ENCODE measurements at places on chromosomes 16 and 17.

DNA sequence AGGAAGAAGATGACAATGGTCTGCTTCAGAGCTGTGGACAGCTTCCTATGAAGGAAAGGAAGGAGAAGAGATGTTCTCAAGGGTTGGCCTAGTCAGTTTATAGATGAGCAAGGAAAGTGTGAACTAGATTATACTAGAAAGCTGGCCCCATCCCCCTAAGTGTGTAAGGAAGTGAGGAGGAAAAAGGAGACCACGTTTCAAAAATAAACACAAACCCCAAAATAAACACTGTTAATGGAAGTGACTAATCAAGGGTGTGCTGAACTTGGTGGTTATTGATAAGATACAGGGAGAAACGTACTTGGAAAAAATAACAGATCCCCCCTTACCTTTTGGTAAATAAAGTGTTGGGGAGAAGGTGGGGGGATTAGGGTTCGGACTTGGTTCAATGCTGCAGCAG, 267.1 kb downstream of the SOX9 start:
- no peak for DNase-seq

DNA sequence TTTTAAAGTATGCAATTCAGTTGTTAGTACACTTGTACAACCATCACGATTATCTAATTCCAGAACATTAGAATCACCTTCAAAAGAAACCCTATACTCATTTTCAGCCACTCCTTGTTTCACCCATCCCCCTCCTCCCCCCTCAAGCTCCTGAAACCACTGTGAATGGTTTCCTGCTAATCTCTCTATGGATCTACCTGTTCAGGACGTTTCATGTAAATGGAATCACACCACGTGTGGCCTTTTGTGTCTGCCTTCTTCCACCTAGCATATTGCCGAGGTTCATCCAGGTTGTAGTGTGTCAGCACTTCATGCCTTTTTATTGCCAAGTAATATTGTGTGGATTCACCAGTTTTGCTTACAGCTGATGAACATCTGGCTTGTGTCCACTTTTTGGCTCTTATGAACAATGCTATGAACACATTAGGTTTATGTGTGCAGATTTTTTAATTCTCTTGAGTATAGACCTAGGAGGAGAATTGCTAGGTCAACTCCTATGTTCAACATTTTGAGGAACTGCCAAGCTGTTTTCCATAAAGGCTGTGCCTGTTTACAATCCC, 17.8 kb downstream of the EIF4A3 start:
- no peak for DNase-seq

DNA sequence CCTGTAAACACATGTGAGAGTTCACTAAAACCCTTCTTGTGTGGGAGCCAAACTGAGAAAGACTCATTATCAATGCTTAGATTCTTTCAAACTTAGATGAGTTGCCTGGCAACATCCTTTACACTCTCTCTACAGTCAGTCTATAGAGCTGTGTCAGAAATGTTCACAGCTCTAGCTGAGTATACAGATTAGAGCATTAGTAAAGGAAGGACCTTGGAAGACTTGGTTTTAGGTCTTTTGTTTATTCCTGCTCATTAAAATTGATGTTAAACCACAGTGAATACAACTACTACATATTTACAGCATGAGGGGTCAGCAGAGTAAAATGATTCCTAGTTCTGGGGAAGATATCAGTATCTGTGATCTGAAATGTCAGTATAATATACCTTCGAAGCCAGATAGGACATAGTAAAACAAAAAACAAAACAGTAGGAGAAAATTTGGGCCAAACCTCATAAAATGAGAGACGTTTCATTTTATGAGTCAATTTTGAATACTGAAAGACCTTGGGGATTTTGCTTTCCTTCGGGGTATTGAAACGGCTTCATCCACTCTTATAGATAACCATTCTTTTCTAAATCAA, 186.0 kb downstream of the TANC2 start:
- no peak for DNase-seq

DNA sequence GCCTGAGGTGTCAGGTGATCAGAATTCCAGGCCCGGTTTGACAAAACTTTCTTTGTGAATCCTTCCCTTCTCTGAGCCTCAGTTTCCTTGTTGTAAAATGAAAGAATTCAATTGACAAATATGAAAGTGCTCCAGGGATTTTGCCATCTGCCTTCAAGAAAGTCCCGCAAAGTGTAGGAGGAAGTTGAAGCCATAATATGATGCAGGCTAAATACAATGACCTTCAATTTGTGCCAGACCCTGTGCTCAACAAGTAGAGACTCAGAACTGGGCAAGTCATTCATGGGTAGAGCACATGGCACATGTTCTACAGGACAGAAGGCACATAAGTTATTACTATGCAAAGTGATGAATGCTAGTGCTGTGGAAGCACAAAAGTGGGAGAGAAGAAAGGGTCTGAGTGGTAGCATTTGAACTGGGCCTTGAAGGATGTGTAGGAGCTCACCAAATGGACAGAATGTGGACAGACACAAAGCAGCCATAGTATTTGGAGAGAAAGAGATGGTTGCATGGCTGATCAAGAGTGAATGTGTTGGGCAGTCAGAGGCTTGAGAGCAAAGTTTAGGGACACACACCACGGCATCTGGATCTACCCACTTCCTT, 2.4 kb upstream of the SCIMP start:
- DNase-seq: no peak

DNA sequence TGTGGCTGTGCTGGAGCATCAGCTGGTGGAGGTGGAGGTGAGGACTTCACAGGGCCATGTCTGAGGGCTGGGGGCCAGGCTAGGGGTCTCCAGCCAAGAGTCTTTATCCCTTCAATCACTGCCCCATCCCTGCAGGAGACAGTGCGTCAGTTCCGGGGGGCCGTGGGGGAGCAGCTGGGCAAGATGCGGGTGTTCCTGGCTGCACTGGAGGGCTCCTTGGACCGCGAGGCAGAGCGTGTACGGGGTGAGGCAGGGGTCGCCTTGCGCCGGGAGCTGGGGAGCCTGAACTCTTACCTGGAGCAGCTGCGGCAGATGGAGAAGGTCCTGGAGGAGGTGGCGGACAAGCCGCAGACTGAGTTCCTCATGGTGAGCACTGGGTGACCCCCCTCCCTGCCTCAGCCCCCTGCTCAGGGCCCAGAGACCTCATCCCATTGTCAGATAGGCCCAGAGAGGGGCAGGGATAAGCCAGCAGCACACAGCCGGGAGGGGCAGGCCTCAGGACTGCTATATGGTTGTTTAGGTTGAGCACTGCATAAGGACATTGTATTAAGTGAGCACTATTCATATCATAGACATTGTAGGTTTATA, 2.3 kb upstream of the PYDC1 start:
- no peak for DNase-seq

DNA sequence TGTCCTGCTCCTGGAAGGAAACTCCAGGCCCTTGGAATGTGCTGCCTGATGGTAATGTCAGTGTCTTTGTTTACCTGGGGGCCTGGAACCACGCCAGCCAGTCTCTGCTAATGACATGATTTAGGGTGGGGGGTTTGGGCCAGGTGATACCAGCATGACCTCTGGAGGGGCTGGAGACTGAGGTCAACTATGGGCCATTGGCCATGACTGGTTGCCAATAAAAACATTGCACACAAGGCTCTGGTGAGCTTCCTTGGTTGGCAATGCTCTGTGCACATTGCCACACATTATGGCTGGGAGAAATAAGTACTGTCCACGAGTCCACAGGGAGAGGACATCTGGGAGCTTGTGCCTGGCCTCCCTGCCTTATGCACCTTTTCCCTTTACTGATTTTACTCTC, 52.5 kb downstream of the LITAF start:
- no peak for DNase-seq

DNA sequence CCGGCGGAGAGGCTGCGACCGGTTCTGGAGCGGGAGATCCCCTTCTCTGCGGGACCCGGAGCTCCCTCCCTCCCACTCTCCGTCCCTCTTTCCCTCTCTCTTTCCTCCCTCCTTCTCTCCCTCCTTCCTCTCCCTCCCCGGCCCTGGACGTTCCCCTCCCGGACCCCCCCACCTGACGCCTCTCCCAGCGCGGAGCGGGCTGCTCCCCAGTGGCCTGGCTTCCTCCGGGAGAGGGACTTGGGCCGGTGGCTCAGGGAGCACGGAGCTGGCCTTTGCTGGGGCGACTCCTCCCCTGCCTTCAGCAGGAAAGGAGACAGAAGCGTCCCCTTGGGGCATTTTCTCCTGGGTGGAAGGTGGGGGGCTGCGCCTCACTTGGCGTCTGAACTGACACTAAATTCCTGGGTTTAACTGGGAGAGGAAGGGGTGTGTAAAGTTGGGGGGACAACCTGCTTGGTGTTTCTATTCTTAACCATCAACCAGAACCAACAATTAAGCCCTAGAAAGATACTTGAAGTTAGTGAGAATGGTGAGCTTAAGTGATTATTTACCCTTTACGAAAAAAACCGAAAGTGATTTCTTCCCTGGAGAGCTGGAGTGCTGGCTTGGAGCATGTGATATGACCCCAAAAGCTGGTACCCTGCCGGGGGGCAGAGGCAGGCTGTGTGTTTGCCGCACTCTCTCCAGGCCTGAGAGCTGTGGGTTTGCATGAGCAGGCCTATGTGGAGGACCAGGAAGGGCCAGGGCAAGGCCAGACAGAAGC, 775 bp downstream of the SPIRE2 start:
- no peak for DNase-seq

- no peak for DNase-seq
Measured at GRCh38 chr17:2090804-2091534, 36.1 kb downstream of the HIC1 start.

GRCh38 chr16:68071518-68071901, 13.7 kb upstream of the NFATC3 start:
- no peak for DNase-seq

Measured in CD4-positive, alpha-beta T cell treated with Interleukin-21 for 1 hour (primary cell).